ENCODE measurements at places on chromosomes 13 and 19. TPM values are rescaled to one million over a fixed set of nuclear protein-coding genes. Genes with fewer than 3 reads are reported as not detected.

GRCh38 chr19:19644054-19644388 is 564 bp upstream of the GMIP start:
- DNase-seq = no peak

GRCh38 chr19:6997679-6998445 is 23.4 kb downstream of the MBD3L2B start:
- DNase-seq = no peak

The ZNF530 gene
- total RNA-seq = 2.9 TPM

DNA sequence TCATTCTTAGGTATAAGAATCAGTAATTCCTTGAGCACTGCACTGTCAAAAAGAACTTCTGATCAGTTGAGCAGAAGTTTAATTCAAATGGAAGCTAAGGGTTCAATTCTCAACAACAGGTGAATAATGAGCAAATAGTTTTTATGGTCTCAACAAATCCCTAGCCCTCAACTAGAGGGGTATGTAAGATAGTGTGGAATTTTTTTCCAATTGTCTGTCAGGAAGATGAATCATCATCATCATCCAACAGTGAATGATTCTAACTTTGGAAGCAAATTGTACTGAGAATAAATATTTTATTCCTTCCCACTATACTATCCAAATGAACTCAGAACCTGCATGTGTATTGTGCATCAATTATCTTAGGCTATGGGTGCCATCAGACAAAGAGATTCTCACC is 372.7 kb downstream of the ENOX1 start:
- no peak for DNase-seq

GRCh38 chr19:5824751-5825150 is 14.8 kb downstream of the FUT6 start:
- no peak for DNase-seq

The KIR2DL4 gene
- total RNA-seq = 0.46 TPM

The NKPD1 gene
- not detected for total RNA-seq

DNA sequence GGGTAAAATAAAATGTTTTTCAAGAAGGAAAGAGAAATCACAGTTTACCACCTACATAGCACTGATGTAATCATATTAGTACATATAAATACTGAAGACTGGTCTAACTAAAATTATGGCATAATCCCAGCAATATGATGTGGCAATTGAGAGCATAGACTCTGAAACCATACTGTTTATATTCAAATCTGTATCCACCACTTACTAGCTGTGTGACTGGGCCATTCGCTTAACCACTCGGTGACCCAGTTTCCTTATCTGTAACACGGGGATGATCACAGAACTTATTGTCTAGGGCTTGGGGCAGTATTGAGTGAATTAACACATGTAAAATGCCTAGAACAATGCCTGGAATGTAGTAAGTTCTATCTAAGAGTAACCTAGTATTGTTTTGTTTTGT is 13.1 kb upstream of the GTF3A start:
- no peak for DNase-seq

- no peak for DNase-seq
Observed at GRCh38 chr13:101455863-101456262, 3.4 kb downstream of the ITGBL1 start.

- DNase-seq = no peak
Observed at GRCh38 chr13:67063036-67063435, 167.1 kb downstream of the PCDH9 start.

DNA sequence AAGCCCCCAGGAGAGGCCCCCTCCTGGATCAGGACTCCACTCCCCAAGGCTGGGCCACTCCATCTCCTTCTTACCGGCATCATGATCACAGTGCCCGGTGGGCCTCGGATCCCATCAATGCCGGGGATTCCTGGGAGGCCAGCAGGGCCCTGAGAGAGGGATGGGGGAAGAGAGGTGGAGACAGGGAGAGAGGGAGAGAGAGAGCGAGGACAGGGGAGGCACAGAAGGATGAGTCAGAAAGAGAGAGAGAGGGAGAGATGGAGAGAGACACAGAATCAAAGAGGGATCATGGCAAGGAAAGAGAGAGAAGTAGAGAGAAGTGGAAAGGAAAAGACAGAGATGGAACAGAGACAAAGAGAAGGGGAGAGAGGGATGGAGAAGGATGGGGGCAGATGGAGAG is 13.8 kb downstream of the COL5A3 start:
- DNase-seq = no peak

The SLC1A6 gene
- total RNA-seq = not detected

The POGLUT2 gene
- total RNA-seq = 5.1 TPM

The PSMD8 gene
- 123 TPM for total RNA-seq

The CYP4F2 gene
- total RNA-seq = not detected

The RDH8 gene
- total RNA-seq = not detected

DNA sequence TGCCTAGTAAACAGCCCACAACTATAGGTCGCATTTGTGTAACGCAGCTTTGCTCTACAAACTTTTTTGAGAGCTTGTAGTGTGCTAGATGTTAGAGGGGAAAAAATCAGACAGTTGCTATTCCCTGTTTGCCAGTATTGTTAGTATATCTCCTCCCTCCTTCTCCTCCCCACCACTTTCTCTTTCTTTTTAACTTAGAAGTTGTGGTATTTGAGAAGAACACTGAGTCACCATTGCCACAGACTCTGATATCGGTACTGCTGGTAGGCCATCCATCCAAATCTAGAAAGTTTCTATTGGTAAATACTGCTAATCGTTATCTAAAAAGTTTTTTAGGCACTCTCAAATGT is 666 bp downstream of the POMP start:
- DNase-seq = no peak

DNA sequence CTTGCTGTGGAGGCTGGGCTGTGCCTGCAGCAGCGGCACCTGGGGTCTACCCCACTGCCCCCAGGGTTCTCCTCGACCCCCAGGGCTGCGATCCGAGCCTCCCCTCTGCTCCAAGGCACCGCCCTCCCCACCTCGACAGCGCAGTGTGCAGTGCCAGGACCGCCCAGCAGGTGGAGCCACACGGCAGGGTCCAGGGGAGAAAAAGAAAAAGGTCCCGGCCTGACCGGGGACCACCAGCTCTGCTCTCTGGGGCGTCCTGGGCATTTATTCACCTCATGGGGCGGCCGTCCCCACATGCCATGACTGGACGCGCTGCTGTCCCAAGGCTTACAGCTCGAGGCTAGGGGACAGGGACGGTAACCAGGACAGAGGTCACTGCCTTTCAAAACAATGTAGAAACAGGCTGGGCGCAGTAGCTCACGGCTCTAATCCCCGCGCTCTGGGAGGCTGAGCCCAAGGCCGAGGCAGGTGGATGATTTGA is 10.6 kb downstream of the REXO1 start:
- no peak for DNase-seq

DNA sequence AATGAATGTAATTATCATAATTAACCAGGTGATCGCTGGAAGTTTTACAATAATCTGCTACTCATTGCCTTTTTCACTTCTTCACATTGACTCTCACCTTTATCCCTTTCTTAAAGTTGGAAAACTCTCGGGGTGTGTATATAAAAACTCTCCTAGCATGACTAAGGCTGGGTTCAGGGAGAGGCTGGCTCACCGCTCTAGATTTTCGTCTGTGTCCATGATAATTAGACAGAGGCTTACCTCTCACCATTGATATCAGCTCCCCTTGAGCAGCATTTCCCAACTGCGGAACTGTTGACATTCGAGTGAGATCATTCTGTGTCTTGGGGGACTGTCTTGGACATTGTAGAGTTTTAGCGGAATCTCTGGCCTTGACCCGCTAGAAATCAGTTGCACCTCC is 39.4 kb downstream of the NFIX start:
- DNase-seq = no peak

- DNase-seq = peak; percentile 96
Observed at GRCh38 chr19:17539238-17540117, 16.0 kb upstream of the COLGALT1 start.

- no peak for DNase-seq
Observed at GRCh38 chr13:44726214-44726613, 150.1 kb upstream of the TSC22D1 start.

The FSD1 gene
- 1.5 TPM for total RNA-seq

DNA sequence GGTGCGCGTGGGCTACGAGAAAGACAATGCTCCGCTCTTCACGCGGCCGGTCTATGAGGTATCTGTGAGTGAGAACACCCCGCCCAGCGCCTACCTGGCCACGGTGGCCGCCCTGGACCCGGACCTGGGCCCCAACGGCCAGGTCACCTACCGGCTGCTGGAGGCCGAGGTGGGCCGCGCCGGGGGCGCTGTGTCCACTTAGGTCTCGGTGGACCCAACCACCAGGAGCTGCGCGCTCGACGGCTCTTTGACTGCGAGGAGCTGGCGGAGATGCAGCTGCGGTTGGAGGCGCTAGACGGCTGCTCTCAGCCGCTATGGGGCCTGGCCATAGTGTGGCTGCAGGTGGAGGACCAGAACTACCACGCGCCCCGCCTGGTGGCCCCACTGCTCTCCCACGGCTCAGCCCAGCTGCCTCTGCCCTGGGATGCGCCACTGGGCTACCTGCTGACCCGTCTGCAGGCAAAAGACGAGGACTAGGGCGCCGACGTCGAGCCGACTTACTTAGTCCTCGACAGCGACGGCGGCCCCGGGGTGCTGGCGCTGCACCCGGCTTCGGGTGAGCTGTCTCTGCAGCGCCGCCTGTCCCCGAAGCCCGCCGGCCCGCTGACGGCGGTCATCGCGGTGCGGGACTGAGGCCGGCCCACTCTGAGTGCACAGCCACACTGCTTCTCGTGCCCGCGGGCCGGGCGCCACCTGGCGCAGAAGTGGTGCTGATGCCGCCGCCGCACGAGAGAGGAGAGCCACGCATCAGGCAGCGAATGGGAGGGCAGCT is 173.0 kb downstream of the OLFM4 start:
- peak; percentile 64 for DNase-seq

GRCh38 chr13:27965740-27966640 is 3.1 kb downstream of the CDX2 start:
- no peak for DNase-seq
